ENCODE measurements at places on chromosomes 2 and 18.

GRCh38 chr2:46798041-46798440 lies 117.6 kb downstream of the MCFD2 start:
- DNase-seq, result no peak

GRCh38 chr2:160252900-160253299 lies 52.8 kb upstream of the ITGB6 start:
- DNase-seq, result no peak

DNA sequence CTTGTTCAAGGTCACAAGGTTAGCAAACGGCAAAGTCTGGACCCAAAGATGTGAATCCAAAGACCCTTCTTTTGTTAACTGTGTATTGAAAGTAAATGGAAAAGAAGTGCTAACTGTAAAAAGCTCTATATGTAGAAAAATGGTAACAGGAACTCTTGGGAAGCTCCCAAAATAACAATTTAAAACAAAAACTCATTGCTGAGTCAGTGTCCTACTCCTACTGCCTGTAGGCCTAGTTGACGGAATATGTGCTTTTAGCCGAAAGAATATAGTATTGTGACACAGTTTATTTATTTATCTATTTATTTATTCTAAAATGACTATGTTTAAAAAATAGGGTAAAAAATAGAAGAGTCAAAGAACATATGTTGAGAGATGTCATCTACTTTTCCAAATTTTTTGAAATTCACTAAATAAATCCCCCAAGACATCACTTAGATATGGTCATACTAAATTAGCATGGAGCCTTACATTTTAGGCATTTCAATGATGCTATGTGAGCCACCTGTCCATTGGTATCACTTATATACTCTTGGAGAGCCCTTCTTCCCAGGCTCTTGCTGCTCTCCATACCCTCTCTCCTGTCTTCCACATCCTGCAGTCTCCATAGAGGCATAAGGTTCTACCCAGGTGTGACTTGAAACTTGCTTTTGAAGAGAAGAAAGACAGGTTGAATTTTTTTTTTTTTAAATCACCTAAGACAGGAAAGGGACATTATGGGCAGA lies 13.7 kb downstream of the COL5A2 start:
- DNase-seq, result no peak

DNA sequence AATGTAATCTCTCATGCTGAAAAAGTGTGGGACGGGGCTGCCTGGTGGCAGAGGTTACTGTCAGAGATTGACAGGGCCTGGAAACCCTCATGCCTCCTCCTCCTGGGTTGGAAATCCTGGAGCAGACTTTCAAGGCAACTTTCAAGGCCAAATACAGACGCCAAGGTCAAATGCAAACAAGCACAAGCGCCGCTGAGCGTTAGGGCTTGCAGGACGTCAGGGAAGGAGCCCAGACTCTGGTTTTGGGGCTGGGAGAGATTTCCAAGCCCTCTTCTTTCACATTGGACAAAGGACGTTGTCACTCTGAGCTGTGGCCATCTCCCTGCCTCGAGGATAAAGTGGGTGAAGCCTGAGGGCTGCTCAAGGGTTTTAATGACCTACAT lies 120.1 kb downstream of the TWIST2 start:
- no peak for DNase-seq

DNA sequence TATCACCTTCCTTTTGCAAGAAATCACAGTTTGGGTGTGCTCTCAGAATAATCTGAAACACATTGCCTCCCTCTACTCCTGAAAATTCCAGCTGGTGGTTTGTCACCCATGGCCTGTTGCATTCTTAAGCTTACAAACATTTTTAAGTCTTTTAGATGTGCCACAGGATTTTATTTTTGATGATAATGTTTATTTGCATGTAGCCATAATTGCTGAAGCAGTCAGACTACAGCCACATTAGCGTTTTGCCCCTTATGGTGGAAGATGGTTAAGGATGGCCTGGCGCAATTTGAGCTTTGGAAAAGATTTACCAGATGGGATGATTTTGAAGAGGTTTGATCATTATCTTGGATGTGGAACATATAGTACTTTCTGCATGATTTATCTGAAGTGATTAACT lies 439.5 kb downstream of the MEIS1 start:
- DNase-seq, result no peak

Measured in activated CD8-positive, alpha-beta memory T cell treated with anti-CD3 and anti-CD28 coated beads, Interleukin-2, amount 50 U/mL, for 48 hours (primary cell).